ENCODE measurements at places on chromosomes 5 and 9.
A peak's percentile ranks its signal among the peaks of the same experiment; 100 is the strongest.

GRCh38 chr9:88898039-88898720 is 93.1 kb upstream of the S1PR3 start:
- DNase-seq: no peak
- H3K27ac ChIP-seq: no peak overlapping the region
- no peaks in the 10 kb centered on the region for H3K36me3 ChIP-seq
- no peaks in the 10 kb centered on the region for H3K4me1 ChIP-seq
- H3K27me3 ChIP-seq: no peaks in the 10 kb centered on the region
- H3K4me3 ChIP-seq: no peak overlapping the region

DNA sequence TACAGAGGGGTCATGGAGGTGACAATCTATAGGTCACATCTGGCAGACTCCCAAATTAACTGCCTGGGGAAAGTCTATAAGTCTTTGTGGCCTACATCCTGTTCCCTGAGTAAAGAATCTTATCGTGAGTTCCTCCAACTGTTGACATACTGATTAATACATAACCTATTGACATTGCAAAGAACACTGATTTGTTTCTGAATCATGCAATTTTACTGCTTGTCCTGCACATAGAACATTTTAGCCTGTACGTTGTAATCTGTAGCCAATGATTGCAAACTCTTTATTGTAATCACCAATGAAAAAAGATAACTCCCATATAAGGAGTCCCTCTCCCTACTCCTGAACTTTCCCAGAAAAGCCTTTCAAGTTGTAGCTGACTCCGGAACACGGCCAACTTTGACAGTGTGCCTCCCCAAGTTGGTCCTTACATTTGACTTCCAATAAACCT is 18.8 kb upstream of the OR2K2 start:
- no peaks in the 10 kb centered on the region for H3K36me3 ChIP-seq
- H3K27ac ChIP-seq: no peak overlapping the region
- no peaks in the 10 kb centered on the region for H3K27me3 ChIP-seq
- H3K4me1 ChIP-seq: no peaks in the 10 kb centered on the region
- H3K4me3 ChIP-seq: no peak overlapping the region
- no peak for DNase-seq

GRCh38 chr9:10127867-10128266 is 484.9 kb downstream of the PTPRD start:
- no peaks in the 10 kb centered on the region for H3K4me1 ChIP-seq
- H3K27ac ChIP-seq: no peak overlapping the region
- no peaks in the 10 kb centered on the region for H3K27me3 ChIP-seq
- no peak overlapping the region for H3K4me3 ChIP-seq
- no peaks in the 10 kb centered on the region for H3K36me3 ChIP-seq

- no peaks in the 10 kb centered on the region for H3K36me3 ChIP-seq
- no peak overlapping the region for H3K4me3 ChIP-seq
- DNase-seq: no peak
- no peaks in the 10 kb centered on the region for H3K27me3 ChIP-seq
- H3K27ac ChIP-seq: no peak overlapping the region
These were observed 132.2 kb downstream of the CDC42SE2 start for GRCh38 chr5:131396015-131396414.

GRCh38 chr9:105233873-105234272 is 10.6 kb upstream of the SLC44A1 start:
- no peak overlapping the region for H3K4me3 ChIP-seq
- H3K4me1 ChIP-seq: no peaks in the 10 kb centered on the region

GRCh38 chr5:167796672-167797071 is 494.8 kb upstream of the WWC1 start:
- H3K36me3 ChIP-seq: no peaks in the 10 kb centered on the region
- H3K27ac ChIP-seq: no peak overlapping the region
- no peak overlapping the region for H3K4me3 ChIP-seq
- H3K27me3 ChIP-seq: no peaks in the 10 kb centered on the region
- H3K4me1 ChIP-seq: no peaks in the 10 kb centered on the region
- no peak for DNase-seq

DNA sequence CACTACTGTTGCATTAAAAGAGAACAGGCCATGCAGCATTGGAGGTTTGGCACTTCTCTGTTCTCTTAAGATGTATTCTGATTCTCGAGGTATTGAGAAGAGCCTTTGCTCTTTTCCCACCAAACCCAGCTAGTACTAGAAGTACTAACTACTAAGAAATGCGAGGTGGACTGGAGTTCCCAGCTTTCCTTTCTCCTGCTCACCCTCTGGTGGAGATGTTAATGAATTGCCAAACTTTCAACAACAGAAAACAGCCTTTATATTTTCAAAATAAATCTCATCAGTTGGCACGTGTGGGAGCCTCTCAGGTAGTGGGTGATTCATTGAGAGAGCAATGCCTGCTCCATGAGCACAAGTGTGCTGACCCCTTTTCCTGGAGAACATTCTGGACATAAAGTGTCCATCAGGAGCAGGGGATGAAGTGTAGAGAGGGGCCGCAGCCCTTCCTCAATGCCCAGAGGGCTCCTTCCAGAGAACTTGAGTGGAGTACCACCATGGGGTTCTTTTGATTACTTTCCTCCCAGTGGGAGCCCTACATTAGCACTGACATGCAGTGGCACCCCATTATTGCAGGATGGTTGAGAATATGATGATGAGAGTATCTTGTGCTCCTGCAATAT is 45.7 kb downstream of the TMEM174 start:
- DNase-seq: no peak
- H3K4me3 ChIP-seq: no peak overlapping the region
- no peak overlapping the region for H3K27ac ChIP-seq
- no peaks in the 10 kb centered on the region for H3K36me3 ChIP-seq
- H3K4me1 ChIP-seq: no peaks in the 10 kb centered on the region
- H3K27me3 ChIP-seq: no peaks in the 10 kb centered on the region

- no peak for DNase-seq
- no peaks in the 10 kb centered on the region for H3K27me3 ChIP-seq
- no peak overlapping the region for H3K4me3 ChIP-seq
- H3K27ac ChIP-seq: peak overlapping the region; percentile 97
These were observed 69.2 kb downstream of the STK32A start for GRCh38 chr5:147303976-147304375.

- no peaks in the 10 kb centered on the region for H3K27me3 ChIP-seq
- no peaks in the 10 kb centered on the region for H3K36me3 ChIP-seq
- H3K4me3 ChIP-seq: no peak overlapping the region
These were observed 50.9 kb downstream of the ANKRD31 start for GRCh38 chr5:75185763-75186162.

DNA sequence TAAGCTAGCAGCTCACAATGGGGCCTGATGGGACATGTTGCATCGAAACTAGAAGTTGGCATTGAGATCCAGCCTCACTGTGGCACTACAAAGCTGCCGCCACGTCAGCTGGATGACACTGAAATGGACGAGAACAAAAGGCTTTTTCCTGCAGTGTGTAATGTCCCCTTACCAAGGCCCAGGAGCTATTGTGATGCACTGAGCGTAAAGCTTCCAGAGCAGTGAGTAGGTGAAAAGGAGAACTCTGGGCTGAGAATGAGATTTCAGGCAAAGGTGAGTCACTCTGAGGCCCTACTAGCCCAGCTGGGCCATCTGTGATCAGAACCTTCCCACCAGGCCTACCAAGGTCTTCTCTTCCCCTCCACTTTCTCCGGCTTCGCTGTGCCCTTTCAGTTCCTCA is 528.1 kb upstream of the KLF4 start:
- no peak overlapping the region for H3K27ac ChIP-seq
- H3K36me3 ChIP-seq: no peaks in the 10 kb centered on the region
- no peak overlapping the region for H3K4me3 ChIP-seq
- no peaks in the 10 kb centered on the region for H3K4me1 ChIP-seq
- no peak for DNase-seq

DNA sequence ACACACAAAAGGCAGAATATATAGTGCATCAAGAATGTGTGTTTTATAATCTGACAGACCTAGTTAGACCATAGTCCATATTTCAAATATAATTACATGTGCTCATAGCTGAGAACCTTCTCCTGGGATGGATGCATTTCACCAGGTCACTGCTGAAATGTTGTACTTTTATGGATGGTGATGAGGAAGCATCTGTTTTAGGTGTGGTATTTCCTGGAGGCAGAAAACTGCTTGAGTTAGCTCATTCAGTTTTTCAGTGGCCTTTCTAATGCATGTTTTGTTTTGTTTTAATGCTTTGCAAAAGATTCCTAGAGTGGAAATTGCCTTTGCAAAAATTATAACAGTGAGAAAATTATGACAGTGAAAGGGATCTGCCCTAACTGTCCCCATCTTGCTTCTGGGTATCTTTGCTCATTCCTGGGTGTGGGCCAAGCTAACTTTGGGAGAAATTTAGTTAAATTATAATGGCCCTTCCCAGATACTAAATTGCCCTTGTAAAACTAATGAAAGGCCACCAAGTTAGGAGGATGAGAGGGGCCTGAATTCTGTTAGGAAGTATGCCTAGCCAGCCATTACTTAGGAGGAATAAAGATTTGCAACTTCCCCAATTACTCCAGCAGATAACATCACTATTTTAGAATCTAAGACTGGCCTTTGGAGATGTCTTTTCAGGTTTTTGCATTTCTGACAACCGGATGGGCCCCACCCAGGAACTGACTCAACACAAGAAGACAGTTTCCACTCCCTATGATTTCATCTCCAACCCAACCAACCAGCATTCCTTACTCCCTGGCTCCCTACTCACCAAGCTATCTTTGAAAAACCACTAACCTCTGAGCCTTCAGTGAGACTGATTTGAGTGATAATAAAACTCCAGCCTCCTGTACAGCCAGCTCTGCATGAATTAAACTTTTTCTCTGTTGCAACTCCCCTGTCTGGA is 7.0 kb upstream of the IL12B start:
- no peak overlapping the region for H3K4me3 ChIP-seq
- H3K27ac ChIP-seq: no peak overlapping the region
- H3K4me1 ChIP-seq: peaks cover 2% of the 10 kb centered on the region
- H3K27me3 ChIP-seq: no peaks in the 10 kb centered on the region

DNA sequence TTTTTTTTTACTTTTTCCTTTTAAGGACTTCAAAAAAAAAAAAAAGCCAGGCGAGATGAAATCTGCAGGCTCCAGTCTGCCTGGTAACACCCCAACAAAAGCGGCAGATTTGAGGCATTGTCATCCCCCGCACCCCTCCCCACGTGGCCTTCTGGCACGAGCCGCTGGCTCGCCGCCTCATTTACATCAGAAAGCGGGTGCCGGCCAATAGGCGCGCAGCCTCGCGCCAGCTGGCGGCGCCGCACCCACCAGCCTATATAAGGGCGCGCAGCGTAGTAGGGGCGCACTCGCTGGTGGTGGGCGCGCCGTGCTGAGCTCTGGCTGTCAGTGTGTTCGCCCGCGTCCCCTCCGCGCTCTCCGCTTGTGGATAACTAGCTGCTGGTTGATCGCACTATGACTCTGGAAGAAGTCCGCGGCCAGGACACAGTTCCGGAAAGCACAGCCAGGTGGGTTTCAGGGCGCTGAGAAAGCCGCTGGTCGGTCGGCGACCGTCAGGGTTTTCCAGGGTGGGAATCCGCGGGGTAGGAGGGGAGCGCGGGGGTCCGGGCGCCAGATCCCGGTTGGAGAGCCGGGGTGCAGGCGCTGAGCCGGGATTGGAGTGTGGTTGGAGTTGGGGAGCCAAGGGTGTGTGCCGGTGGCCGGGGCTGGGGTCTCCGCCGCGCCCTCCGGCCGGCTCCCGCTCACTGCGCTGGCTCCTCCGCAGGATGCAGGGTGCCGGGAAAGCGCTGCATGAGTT is at the start of gene GADD45G:
Gene GADD45G, plus strand, starts transcription at position 284 of the 736 bp plus-strand sequence. Its CDS starts 110 bp downstream, at position 394.
- H3K4me1 ChIP-seq: peaks cover 2% of the 10 kb centered on the region
- H3K27ac ChIP-seq: peak within 1 kb of the TSS; percentile 89
- H3K36me3 ChIP-seq: no peaks in the 10 kb centered on the region
- peak; percentile 96 for DNase-seq
- H3K27me3 ChIP-seq: no peaks in the 10 kb centered on the region

DNA sequence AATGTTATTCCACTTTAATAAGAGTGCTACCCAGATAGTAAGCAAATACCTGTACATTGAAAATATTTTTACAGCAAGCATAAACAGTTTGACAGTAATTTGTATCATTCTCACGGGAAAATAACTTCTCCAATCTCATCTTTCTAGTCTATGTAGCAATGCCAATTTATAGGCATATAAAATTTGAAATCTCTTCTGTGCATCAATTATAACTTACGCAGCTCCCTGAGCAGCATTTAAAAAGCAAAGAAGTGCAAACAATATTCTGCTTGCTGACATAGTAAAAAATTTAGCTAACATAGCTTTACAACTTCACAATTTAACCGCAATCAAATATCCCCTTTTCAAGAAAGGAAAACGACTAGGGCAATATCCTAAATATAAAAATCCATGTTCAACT is 257.3 kb downstream of the FBXL17 start:
- no peaks in the 10 kb centered on the region for H3K4me1 ChIP-seq
- no peak overlapping the region for H3K4me3 ChIP-seq
- no peak for DNase-seq
- H3K36me3 ChIP-seq: peaks cover 2% of the 10 kb centered on the region
- H3K27ac ChIP-seq: no peak overlapping the region
- H3K27me3 ChIP-seq: no peaks in the 10 kb centered on the region

- no peaks in the 10 kb centered on the region for H3K4me1 ChIP-seq
- H3K27ac ChIP-seq: no peak overlapping the region
- peak; percentile 70 for DNase-seq
- H3K4me3 ChIP-seq: no peak overlapping the region
These were observed 127.4 kb downstream of the BARX1 start for GRCh38 chr9:93827545-93828330.

DNA sequence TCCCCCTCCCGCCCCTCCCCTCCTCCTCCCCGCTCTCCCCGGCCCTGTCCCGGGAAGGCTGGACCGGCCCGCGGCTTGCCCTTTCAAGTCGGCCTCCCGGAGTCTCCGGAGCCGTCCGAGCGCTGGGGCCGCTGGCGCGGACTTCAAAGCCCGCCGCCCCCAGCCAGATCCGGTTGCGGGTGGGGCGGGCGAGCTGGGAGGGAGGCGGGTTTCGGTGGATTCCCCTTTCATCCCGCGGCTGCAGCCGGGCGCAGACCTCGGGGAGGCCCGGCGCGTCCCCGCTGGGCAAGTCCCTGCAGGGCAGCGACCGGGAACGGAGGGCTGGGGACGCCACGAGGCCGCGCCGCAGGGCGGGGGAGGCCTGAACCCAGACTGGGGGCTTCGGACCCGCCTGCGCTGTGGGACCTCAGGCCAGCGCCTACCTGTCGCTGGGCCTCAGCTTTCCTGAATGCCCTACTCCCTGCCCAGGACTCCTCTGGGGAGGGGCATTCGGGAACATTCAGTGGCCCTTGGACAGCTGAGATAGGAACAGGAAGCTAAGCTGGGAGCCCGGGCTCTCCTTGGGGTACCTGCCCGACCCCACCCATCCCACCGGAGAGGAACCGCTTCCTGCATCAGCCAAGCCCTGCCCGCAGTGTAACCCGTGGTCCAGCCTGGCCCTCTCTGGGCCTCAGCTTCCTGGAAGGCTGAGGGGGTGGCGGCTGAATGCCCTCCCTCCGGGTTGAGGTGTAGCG is 23.4 kb downstream of the C9orf50 start:
- no peaks in the 10 kb centered on the region for H3K4me1 ChIP-seq
- no peaks in the 10 kb centered on the region for H3K27me3 ChIP-seq
- peak overlapping the region; percentile 1 for H3K27ac ChIP-seq
- H3K36me3 ChIP-seq: no peaks in the 10 kb centered on the region

GRCh38 chr9:129814432-129815223 is 9.3 kb downstream of the TOR1A start:
- no peaks in the 10 kb centered on the region for H3K36me3 ChIP-seq
- no peak overlapping the region for H3K4me3 ChIP-seq
- no peak overlapping the region for H3K27ac ChIP-seq
- no peaks in the 10 kb centered on the region for H3K4me1 ChIP-seq
- no peak for DNase-seq
- no peaks in the 10 kb centered on the region for H3K27me3 ChIP-seq

- H3K36me3 ChIP-seq: no peaks in the 10 kb centered on the region
- peak overlapping the region; percentile 41 for H3K4me3 ChIP-seq
- H3K4me1 ChIP-seq: peaks cover 6% of the 10 kb centered on the region
- no peaks in the 10 kb centered on the region for H3K27me3 ChIP-seq
These were observed 637 bp upstream of the SMC5 start for GRCh38 chr9:70257991-70258691.

All from aorta (tissue), 5 donors.